ENCODE measurements at places on chromosomes 16 and 17.

DNA sequence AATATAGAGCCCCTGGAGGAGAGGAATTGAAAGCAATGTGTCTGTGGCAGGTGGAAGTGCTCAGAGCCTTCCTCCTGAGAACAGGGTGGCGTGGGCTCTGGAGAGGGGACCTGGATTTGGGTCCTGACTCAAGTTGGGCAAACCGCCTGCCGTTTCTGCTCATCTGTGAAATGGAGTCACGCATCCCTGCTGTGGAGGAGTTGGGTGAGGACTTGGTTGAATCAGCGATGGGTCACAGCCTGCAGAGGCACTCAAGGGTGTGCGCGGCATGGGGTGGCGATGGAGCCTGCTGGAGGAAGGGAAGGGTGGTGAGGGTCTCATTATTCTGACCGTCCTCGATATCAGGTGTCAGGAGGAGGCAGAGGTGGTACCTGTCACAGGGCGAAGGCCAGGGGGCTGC, 3.1 kb downstream of the ADAD2 start:
- DNase-seq, result no peak

GRCh38 chr17:27771586-27771985, 28.7 kb downstream of the NOS2 start:
- DNase-seq, result no peak

DNA sequence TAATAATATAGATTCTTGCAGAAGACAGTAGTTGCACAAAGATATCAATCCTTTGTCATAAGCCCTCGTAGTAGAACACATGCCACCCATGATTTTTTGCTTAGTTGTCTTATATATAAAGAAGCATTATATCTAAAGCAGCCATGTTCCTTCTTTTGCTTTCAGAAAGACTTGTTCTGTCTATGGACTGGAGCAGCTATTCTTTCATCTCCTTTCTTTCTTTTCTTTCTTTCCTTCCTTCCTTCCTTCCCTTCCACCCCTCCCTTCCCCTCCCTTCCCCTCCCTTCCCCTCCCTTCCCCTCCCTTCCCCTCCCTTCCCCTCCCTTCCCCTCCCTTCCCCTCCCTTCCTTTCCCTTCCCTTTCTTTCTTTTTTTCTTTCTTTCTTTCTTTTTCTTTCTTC, 104.0 kb upstream of the HS3ST4 start:
- DNase-seq, result no peak

DNA sequence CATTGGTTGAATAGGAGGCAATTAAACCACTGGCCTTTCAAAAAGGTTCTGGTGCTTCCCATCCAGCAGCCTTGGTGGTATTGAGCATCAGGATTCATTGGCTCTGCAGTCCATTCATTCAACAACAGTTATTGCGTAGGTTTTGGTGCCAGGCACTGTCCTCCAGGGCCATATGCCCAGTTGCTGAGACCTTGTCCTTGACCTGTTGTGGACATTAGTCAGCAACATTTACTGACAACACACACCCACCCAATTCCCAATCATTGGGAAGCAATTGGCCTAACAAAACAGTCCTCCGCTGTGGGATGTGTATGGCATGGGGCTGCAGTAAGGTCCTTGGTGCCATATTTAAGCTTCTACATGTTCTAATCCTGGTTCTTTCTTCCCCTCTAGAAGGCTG, 82.2 kb downstream of the AXIN2 start:
- DNase-seq, result no peak

GRCh38 chr17:45577571-45578279, 87.2 kb upstream of the PLEKHM1 start:
- no peak for DNase-seq

DNA sequence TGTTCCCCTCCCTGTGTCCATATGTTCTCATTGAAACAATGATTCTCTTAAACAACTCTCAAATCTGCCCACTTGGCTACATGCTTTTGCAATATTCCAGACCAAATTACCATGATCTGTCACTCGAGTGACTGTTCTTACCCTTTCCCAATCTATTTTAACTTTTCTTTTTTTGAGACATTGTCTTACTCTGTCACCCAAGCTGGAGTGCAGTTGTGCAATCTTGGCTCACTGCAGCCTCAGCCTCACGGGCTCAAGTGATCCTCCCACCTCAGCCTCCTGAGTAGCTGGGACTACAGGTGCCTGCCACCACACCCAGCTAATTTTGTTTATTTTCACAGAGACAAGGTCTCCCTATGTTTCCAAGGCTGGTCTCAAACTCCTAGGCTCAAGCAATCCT, 58.8 kb upstream of the CLEC18A start:
- no peak for DNase-seq

- no peak for DNase-seq
Measured at GRCh38 chr16:81335669-81336068, 20.9 kb downstream of the GAN start.

- peak; percentile 59 for DNase-seq
Measured at GRCh38 chr17:4739122-4740024, at the start of the genes CXCL16 and ZMYND15. Gene CXCL16 (minus strand): TSS chr17:4739928. CDS start chr17:4739339, 589 bp downstream. Gene ZMYND15 (plus strand): TSS chr17:4739833. CDS start chr17:4740549, 716 bp downstream.

- no peak for DNase-seq
Measured at GRCh38 chr16:60225541-60225940, 1491.4 kb upstream of the GOT2 start.

DNA sequence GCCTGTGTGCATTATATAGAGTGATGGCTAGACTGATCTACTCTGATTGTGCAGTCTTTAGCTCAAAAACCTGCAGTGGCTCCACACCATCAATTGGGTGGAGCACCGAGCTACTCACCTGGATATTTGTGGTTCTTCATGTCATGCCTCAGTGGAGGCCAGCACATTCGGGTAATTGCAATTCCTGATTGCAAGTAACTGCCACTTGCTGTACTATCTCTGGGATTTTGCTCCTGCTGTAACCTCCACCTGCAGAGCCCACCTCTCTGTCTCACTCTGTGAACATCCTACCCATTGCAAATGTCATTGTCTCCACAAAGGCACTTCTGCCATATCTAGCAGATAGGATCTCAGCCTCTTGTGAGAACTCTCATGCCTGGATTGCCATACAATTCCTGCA, 1.7 kb upstream of the CCL1 start:
- DNase-seq, result no peak

- no peak for DNase-seq
Measured at GRCh38 chr17:75188614-75189013, 5.9 kb upstream of the SUMO2 start.

- no peak for DNase-seq
Measured at GRCh38 chr17:79834565-79835469, 4.4 kb downstream of the CBX4 start.

- no peak for DNase-seq
Measured at GRCh38 chr17:61833536-61834193, 29.7 kb downstream of the BRIP1 start.

- no peak for DNase-seq
Measured at GRCh38 chr17:3615160-3615870, 6.1 kb upstream of the TRPV1 start.

All from activated CD8-positive, alpha-beta T cell treated with anti-CD3 and anti-CD28 coated beads, Interleukin-2, amount 10 ng/mL, durations not matched to agents 7 days and 5 days (primary cell).